ENCODE measurements at places on chromosomes 3 and 15.

GRCh38 chr3:141280086-141280485 lies 48.5 kb downstream of the PXYLP1 start:
- DNase-seq, result no peak

GRCh38 chr3:73576999-73577461 lies 47.7 kb downstream of the PDZRN3 start:
- no peak for DNase-seq

GRCh38 chr15:36659917-36660316 lies 80.5 kb downstream of the CDIN1 start:
- DNase-seq, result no peak

DNA sequence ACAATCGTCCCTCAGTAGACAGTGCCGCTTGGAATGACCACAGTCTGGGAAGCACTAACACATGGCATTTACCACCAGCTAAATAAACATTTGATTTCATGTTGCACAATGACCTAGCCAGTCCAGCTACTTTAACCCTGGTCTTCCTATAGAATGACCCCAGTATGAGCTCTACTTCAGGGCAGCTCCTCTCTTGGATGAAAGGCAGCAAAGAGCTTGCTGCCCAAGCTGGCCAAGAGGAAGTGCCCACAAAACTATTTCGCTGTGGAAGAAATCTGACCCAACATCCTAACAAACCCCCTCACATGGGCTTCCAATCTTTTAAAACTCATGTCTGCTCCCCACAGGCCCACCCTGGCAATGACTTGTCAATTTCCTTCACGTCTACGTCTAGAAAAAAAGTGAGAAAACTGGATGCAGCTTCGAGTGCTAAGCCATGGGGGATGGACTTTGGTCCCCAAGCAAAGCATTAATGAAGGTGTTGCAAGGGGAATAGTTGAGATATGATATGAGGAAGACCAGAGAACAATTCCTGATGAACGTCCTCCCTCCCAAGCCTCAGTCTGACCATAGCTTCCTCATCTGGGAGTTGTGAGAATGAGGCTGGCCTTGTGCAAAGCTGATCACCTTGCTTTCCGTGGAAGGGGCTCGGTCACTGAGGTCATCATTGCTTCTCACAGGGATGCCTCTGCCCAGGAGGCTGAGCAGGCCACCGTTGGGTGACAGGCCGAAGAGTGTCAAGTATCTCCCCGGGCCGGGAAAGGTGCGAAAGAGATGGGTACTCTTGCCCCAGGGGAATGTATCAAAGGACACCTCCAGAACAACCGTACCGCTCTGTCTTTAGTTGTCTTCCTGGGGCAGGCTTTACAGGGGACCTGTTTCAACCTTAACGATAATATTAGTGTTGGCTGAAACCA lies 964 bp downstream of the SLC25A20 start:
- DNase-seq, result no peak

DNA sequence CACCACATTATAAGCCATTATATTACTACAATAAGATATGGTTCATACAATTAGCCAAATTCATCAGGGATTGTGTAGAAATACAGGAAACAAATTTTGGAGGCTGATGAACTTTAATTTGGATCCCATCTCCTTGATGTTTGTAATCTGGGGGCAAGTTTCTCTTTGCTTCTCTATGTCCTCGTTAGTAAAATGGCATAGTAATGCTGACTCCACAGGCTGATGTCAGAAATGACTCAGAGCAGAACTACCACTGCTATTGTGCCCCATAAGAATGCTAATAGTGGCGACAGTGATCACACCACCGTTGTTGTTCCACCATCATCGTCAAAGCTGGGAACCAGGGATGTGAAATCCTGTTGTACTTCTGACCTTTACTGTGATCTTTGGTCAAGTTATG lies 722.3 kb upstream of the LMCD1 start:
- DNase-seq, result no peak

DNA sequence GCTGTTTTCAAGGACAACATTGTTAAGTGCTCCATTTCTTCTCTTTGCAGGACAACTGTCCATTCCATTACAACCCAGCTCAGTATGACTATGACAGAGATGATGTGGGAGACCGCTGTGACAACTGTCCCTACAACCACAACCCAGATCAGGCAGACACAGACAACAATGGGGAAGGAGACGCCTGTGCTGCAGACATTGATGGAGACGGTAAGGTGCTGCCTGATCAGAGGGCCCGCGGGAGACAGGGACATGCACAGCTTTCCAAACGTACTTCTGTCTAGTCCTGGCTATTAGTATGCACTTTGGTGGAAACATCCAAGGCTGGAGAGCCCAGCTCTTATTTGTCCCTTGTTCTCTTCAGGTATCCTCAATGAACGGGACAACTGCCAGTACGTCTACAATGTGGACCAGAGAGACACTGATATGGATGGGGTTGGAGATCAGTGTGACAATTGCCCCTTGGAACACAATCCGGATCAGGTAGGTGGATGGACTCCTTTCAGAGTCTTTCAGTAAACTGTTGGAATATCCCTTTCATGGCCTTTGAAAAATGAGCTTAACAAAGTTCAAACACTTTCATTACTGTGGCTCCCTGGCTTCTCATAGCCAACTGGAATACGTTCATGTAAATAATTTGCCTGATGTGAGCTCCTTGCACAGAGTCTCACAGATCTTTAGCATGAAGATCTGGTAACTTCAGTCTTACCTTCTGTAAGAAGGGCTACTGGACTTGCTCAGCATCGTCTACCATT lies 10.4 kb downstream of the THBS1 start:
- no peak for DNase-seq

DNA sequence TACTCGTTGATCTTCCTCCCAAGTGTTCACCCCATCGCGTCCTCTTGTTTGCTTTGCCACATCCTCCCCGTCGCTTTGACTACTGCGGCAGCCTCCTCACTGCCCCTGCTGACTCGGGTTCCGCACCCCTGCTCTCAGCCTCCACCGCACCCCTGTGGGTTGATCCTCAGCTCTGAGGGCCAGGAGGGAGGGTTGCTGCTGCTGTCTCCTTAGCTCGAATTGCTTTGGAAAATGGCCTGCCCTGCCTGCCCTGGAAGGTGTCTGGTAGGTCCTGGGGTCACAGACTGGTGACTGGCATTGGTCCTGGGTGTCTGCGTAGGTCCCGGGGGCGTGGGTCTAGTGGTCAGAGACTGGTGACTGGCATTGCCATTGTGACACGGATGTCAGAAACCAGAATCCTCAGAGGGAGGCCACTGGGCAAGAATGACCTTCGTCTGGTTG lies 9.4 kb downstream of the MUC4 start:
- no peak for DNase-seq

DNA sequence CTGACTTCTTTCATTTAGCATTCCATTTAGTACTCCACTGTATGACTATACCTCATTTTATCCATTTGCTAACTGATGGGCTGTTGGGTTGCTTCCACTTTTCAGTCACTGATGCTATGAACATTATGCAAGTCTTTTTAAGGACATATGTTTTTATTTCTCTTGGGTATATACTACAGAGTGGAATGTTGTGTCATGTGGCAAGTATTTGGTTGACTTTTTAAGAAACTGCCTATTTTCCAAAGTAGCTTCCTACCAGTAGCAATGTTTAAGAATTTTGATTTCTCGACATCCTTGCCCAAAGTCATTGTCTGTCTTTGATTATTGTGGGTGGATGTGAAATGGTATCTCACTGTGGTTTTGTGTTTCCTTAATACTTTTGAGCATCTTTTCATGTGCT lies 110.1 kb upstream of the TPM1 start:
- DNase-seq, result no peak

DNA sequence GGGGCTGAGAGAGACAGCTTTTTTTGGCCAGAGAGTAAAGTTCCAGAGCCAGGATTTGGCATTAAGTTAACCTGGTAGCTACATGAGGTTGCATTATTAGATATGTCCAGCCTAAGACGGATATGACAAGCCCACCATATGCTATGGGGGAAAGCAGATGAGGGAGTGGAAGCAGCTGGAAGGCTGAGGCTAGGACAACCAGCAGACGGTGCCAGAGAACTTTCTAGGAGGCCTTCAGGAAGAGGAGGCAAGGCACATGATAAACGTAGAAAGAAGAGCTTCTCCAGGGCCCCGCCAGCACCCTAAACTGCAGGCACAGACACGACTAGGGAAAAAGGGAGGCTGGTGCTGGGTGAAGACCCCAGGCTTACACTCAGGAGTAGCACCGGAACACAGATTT lies 87.0 kb downstream of the CTNNB1 start:
- no peak for DNase-seq

GRCh38 chr3:181722766-181723425 lies 11.2 kb downstream of the SOX2 start:
- no peak for DNase-seq

GRCh38 chr3:181913254-181913653 lies 201.5 kb downstream of the SOX2 start:
- no peak for DNase-seq

GRCh38 chr3:160115387-160115786 lies 109.8 kb upstream of the C3orf80 start:
- DNase-seq, result no peak

- no peak for DNase-seq
Observed at GRCh38 chr3:42847731-42848130, 27.9 kb downstream of the CYP8B1 start.

GRCh38 chr3:114671741-114672510 lies 378.1 kb downstream of the TIGIT start:
- no peak for DNase-seq

GRCh38 chr3:127424766-127425504 lies 137.1 kb upstream of the PRR20G start:
- DNase-seq, result no peak

GRCh38 chr3:136882571-136882970 lies 20.6 kb downstream of the NCK1 start:
- no peak for DNase-seq

GRCh38 chr3:184377882-184378445 lies at the start of gene THPO:
TSS of gene THPO (minus strand) at chr3:184378207. CDS start at chr3:184376259, 1,948 bp downstream.
- DNase-seq, result no peak

GRCh38 chr3:53677413-53677812 lies 168.8 kb downstream of the CHDH start:
- DNase-seq, result peak; percentile 7

GRCh38 chr3:124974691-124975090 lies 40.1 kb upstream of the MUC13 start:
- DNase-seq, result no peak

GRCh38 chr3:112074616-112075497 lies 11.3 kb upstream of the C3orf52 start:
- no peak for DNase-seq

DNA sequence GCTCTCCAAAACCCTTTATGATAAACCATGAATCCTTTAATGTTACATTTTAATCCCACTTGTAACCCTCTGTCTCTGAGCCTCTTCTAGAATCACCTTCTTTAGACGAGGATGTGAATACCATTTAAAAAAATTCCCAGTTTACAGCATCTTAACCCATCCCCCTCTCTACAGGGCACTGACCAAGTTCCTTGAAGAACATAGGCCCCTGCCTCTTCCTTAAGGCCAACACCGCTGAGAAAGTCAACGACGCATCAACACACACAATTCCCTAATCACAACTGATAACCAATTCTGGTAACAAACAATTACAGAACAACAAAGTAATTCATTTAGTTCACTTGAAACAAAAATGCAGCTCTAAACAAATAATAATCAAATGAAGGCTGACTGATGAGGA lies 130.3 kb downstream of the DLG1 start:
- no peak for DNase-seq

- DNase-seq, result no peak
Observed at GRCh38 chr15:99180086-99180963, 69.1 kb downstream of the TTC23 start.

DNA sequence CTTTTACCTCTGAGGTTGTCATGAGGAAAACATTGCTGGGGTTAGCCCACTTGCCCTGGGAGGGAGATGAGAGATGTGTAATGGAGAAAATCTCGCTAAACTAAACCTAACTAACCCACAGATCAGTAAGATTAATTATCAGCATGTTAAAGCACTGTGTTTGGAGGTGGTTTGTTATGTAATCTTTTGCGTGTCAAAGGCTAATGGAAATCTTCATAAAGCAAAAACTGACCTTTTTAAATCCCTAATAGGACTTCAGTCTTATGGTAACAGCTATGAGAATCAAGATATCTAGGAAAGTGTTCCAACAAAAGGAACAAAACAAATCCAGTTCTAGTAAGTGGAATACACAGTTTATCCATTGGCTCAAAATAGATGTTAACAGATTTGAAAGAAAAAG lies 102.7 kb downstream of the PLOD2 start:
- no peak for DNase-seq

GRCh38 chr3:119240101-119240590 lies 532 bp downstream of the B4GALT4 start:
- no peak for DNase-seq

DNA sequence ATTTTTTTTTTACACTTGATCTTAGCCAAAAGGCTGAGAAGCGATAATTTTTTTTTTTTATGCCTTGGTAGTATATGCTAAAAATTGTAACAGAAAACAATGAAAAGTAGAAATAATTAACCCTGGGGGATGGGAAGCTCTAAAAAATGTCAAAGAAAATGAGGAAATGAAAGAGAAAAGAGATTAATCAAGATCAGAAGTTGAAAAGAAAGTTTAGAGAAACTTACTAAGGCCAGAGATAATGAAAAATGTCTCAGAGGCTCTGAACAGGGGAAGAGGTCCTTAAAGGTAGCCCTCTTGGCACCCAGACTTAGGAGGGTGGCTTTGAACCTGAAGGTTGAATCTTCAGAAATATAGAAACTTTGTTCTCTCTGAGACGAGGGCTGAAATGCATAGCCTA lies 58.6 kb upstream of the ZBED2 start:
- DNase-seq, result no peak

DNA sequence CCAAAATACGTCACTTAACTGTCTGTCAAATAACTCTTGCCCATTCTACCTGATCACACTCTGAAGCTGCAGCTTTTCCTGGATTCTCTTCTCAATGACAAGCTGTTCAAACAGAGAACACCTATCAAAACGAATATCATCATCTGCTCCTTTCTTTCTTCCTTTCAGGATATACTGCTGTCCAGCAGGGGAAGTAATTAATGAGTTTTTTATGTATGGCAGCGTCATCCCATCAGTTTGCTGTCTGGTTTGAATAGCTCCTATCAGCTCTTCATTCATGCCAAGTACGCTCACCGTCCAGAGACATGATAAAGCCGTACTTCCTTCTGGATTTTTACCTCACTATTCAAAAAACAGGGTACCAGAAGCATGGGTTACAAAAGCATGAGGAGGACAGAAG lies at the start of gene CHRM5:
TSS of gene CHRM5 (plus strand) at position 274 of the 400 bp plus-strand sequence. CDS start 94,221 bp downstream, outside the sequence.
- no peak for DNase-seq

- DNase-seq, result no peak
Observed at GRCh38 chr15:25240461-25241021, 198.3 kb downstream of the UBE3A start.

- no peak for DNase-seq
Observed at GRCh38 chr3:184230603-184231528, 1.5 kb downstream of the VWA5B2 start.

- no peak for DNase-seq
Observed at GRCh38 chr3:51436998-51437639, 46.0 kb downstream of the RBM15B start.
